ENCODE measurements at places on chromosomes 2 and 18.

GRCh38 chr18:58408665-58409064 lies 220.2 kb downstream of the ALPK2 start:
- DNase-seq, result no peak

DNA sequence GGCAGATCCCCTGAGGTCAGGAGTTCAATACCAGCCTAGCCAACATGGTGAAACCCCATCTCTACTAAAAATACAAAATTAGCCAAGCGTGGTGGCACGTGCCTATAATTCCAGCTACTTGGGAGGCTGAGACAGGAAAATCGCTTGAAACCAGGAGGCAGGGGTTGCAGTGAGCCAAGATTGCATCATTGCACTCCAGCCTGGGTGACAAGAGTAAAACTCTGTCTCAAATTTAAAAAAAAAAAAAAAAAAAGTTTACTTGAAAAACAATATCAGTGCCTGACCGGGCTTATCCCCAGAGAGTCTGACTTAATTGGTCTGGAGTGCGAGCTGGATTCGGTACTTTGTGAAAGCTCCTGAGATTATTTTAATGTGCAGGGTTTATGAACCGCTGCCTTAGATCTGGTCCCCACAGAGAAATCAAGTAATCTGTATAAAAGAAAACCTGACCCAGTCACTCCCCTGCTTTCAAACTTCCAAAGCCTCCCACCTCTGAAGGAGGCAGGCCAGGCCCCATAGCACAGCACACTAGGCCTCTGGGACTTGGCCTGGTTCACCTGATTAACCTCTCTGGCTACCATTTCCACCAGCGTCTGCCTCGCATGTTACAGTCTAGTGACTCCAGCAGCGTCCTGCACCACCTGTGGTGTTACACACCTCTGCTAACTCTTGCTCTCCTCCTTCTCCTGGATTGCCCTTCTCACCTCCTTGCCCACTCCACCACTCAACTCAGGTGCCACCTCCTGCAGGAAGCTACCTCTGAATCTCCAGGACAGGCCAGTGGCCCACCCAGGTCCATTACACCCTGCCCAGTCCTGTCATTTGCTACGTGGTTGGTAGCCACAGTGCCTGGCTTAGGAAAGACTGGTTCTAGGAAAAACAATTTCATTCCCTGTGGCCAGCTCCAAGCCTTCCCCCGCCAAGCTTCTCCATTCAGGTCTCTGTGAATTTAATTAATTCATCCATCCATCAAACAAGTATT lies 114.3 kb upstream of the PPP1CB start:
- no peak for DNase-seq

DNA sequence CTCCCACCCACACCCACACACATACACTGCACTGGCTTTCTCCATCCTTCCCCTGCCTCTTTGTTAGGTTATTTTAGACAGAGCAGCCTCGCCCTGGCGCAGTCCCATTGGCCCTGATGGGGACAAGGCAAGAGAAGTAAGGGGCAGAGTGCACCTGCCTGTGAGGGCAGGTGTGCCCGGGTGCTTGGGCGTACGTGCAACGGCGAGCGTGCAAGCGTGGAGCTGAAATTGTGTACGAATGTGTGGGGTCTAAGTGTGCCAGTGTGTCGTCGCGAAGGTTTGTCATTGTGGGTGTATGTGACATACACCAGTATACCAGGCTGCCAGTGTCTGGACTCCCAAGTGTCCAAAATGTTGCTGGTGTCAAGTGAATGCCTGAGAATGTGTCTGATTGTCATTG lies 544 bp downstream of the LRATD1 start:
- DNase-seq, result no peak

DNA sequence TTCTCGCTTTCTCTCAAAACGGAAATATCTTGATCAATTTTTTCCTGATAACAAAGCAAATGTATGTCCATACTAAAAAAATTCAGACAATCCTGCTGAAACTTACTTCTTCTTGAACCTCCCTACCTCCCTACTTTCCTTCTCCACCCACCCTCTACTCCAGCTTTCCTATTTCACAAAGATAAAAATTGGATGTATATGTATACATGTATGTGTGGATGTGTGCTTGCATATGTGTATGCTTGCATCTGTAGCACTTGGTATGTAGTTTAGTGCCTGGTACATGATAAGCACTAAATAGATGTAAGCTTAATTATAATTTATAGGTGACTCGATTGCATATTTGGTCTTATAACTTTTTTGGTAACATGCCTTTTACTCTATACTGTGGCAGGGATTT lies 167.5 kb upstream of the ITGA4 start:
- no peak for DNase-seq

DNA sequence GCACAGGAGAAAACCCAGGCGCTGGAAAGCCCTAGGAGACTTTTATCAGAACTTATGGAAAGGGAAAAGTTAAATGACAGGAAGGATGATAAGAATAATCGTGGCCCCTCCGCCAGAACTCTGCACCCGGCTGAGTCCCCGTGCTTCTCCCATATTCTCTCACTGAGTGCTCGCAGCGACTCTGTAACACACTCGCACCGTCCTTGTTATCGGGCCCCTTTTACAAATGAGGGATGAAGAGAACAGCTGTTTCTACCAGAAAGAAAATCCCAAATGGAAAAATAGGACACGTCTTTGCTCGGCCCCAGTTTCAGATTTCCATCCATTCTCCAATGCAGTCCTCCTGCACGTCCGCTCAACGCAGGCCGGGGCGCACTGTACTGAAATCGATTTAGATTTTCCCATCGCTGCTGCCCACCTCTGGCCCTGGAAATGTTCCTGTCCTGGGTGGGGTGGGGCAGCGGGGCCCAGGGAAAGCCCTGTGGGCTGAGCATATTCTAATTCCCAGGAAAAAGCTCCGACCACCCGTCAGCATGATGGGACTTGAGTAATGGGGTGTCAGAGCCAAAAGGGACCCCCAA lies 66.4 kb downstream of the KCNF1 start:
- DNase-seq, result no peak

DNA sequence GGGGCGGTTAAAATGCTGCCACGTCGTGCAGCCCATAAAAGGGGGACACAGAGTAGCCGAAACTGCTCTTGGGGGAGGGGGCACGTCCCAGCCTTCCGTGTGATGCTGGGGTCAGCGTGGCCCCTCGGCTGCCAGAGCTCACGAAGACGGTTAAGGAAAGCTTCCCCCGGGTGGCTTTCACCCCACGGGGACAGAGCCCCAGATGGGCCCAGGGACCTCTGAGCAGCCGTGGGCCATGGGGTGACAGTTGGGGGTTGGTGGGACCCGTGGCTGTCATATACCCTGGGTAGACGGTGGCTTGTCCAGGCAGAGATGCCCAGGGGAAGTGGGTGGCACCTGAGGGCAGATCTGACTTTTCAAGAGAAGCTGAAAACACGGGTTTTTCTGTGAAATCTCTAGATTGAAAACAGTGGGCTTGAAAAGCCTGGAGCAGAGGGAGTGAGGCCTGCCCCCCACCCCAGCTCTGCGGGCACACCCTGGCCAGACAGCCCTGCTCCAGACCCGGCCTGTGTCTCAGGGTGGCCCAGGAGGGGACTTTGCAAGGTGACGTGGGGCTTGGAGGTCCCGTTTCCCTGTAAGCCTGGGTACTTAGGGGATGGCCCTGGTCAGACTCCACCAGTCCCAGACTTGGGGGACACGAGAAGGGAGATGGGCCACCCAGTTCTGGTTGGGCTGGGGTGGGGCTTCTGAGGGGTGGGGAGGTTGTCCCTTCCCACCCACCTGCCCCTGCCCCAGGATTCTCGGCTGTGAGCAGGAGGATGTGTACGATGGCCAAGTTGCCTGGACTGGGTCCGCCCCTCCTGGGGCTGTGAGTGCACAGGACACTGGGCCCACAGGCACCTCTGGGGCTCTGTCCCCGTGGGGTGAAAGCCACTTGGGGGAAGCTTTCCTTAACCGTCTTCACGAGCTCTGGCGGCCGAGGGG lies 652 bp downstream of the NEU4 start:
- no peak for DNase-seq

DNA sequence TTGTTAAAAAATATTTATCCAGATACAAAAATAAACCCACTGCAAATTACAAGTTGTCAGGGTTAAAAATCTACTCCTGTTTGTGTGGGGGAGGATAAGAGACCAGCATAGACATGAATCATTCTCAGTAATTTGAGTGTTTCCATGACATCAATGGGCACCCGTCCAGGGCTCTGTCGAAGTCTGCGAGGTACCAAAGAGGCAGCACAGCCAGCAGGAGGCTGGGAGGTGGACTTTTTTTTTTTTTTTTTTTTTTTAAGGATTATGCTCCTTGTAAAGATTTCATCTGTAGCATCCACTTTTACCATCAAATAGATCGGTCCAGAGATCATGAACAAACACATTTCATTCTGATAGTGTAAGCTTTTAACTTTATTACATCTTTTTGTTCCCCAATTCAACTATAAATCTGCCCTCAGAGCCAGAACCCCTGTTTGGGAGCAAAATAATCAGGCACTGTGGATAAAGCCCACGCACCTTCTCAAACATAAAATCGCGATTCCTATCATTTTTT lies 182.0 kb downstream of the TCF4 start:
- DNase-seq, result no peak

DNA sequence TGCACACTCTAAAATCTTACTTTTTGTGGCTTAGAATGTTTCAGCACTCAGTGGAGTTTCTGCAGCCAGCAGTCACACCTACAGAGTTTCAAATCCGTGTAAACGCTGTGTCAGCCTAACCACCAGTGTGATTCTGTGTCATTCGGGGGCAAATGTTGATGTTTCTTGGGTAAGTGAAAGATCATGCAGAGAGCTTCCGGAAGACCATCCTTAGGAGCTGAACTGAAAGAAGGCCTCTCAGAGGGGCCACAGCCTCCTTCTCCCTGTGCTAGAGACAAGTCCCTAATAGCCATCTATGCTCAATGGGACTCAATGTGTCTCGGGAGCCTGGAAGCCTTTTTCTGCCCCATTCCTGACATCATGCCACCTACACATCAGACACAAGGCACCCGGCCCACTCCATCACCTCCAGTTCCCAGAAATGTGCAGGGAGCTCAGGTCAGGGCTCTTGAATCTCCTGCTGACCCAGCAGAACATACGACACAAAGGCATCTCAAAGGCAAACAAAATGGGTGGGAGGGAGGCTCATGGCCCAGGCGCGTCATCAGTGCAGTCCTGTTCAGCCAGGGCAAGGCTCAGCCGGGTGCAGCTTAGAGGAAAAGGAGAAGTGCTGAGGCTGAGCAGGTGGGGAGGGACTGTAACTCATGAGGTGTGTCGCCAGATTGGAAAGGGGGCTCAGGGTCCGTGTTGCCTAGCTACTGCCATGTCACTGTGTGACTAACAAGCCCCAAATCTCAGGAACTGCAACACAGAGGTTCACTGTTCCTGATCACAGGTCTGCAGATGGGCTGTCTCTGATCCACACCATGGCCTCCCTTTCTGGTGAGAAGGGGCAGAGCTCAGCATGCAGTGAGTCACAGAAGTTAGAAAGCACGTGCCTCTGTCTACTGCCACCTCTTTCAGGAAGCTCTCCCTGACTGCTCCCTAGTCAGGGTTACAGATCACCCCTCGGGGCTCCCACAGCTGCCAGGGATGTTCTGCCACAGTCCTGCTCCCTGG lies 82.0 kb downstream of the SMAD7 start:
- no peak for DNase-seq

- no peak for DNase-seq
Observed at GRCh38 chr2:173997753-173998152, 32.6 kb upstream of the SP3 start.

- DNase-seq, result no peak
Observed at GRCh38 chr18:75122334-75122958, 86.5 kb downstream of the PTGR3 start.

DNA sequence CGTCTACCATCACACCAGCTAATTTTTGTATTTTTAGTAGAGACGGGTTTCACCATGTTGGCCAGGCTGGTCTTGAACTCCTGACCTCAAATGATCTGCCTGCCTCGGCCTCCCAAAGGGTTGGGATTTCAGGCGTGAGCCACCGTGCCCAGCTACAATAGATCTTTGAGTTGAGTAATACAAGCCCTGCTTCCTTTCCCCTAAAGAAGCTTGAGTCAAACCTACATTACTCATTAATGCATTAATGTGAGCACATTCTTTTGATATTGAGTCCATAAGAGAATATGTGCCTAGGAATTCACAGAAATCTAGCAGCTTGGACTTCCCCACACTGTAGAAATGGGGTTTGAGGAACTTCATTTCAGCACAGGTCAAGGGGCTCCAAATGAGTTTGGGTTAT lies 39.6 kb downstream of the PSMG2 start:
- no peak for DNase-seq

DNA sequence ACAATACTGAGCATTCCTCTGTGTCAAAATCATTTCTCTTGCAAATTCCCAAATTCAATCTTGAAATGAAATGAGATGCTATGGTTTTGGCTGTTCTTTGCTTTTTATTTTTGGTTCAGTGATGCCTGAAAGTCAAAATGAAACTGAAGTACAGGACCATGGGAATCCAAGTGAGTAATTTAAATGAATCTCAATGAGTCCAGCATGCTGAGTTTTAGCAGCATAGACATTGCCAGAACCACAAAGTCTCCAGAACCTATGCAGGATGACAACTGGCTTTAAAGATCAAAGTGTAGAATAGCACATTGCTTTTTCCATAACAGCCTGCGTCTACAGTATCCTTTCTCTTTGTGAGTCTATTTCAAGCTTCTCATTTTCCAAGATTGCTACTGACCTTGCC lies 1050.7 kb upstream of the PIK3C3 start:
- DNase-seq, result no peak

- DNase-seq, result no peak
Observed at GRCh38 chr2:52083214-52083613, 1051.3 kb upstream of the NRXN1 start.

DNA sequence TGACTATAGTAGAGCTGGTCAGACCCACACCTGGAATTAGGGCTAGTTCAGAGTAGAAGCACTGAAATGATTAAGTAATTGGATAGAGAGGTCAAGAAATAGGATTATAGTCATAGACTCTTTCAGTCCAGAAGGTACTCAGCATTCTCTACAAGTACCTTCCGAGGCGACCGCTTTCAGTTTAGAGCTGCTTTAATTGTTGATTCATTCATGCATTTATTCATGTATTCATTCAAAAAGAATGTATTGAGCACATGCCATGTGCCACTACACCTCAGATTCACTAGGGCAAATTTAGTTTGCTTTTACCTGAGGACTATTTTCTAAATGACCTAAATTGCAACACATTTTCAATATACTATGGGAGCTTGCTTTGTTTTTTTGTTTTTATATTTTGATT lies 48.7 kb downstream of the CRIM1 start:
- DNase-seq, result no peak

GRCh38 chr2:217617616-217618022 lies 385.2 kb downstream of the TNS1 start:
- no peak for DNase-seq

GRCh38 chr2:234502285-234502918 lies 5.5 kb upstream of the ARL4C start:
- DNase-seq, result no peak

DNA sequence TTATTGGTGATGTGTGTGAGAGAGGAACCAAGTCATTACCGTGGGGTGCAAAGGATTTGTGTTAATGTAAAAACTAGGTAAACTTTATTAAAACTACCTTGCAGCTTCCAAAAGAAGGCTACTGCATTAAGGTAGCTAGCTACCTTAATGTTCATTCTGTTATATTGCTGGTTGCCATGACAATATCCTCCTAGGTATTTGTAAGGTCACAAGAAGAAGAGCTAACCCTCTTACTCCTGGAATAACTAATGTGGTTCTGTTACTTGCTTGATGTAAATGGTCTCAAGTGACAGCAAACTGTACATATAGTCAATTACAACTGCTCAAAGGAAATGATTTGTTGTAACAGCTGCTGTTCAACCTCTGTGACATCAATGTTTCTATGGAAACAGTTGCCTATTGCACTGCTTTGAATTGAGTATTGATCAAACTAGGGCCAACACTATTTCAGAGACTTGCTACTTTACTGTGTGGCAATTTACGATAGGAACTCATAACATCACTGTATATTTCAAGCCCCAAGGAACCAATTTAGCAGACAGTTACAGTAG lies 319.8 kb upstream of the HNRNPA3 start:
- no peak for DNase-seq

Measured in right renal cortex interstitium (tissue), 3 donors.